Astrocyte of the cerebellum (primary cell): ENCODE measurements at places on chromosomes 4 and X.

DNA sequence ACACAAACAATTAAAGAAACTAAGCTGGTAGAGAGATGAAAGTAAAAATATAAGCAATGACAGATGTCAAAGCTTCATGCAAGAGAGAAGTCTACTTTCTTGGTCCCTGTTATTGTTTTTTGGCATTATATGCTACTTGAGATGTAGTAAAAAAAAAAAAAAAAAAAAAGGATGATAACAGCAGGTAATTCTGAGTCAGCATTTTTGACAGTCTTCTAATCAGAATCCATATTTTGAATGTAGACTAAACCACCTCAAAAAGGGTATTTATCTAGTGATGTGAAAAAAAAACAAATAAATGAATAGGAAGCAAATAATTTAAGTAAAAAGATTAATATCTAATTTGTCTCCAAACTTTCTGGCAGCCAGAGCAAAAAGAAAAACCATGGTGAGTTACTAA lies 422.2 kb upstream of the CPEB2 start:
- DNase-seq: no peak

DNA sequence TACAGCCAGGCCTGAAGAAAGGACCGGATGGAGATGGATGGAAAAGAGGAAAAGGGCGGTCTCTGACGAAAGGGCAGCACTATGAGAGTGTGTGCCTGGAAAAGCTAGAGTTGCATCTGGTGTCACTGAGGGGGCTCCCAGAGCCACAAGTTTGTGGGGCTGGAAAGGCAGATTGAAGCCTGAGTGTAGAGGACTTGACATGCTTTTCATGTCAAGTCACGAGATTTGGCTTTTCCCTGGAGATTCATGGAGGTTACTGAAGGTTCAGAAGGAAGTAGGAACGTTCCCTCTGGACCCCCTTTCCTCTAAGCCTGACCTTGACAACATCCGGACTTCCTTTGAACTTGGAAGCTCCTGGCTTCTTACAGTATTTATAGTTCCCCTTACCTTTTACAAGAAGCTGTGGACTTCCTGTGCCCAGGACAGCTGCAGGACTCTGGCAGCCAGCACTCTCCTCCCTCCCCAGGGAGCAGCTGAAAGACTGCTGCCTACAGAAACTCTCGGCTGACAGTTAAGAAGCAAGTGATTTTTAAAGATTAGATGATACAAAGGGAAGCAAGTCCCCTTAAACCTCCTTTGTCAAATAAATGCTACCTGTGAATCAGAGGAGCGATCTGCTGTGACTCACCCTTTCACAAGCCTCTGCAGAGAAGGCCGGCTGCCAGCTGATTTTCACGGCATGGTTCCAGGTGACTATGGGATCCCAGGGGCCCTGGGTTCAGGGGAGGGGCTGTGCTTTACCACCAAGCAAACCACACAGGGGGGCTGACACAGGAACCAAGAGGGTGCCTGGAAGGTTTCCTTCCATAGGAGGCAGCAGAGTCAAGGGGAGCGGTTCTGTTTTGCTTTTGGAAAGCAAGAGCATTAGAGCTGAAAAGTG lies 72.9 kb upstream of the STIM2 start:
- peak; percentile 46 for DNase-seq

GRCh38 chrX:45775468-45775867 lies 574.8 kb upstream of the DIPK2B start:
- DNase-seq: no peak

DNA sequence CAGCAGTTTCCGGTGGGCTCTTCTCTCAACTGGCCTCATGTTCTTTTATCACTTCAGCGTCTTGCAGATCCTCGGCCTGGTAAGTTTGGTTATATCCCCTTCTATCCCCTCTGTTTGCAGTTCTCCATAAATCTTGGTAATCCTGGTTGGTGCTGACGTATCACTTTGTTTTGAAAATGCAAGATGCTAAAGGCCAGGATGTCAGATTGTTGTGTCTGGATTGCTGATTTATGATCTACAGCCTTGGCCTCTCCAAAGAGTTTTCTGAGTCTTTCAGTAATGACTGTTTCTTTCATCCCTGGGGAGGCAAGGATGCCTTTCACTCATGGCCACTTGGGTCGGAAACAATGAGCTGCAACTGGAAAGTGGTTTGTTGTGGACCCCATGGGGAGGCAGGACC lies 146.4 kb downstream of the AMMECR1 start:
- no peak for DNase-seq

DNA sequence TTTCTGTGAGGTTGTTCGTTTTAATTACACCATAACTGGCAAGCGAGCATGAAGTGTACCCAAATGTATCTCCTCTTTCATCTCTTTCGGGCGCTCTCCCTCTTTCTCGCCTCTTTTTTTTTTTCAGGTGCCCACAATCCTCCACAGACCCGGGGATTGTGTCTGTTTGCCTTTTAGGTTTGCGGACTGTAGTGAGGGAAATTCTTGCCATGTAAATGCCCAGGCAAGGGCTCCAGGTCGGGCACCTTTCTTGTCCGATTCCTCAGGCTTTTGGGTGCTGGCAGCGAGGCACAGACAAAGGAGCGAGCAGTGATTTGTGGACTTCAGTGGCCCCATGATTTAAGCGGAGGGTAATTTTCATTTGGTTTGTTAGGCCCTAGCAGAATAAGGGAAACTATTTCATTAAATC lies 1.1 kb upstream of the PHOX2B start:
- DNase-seq: no peak

DNA sequence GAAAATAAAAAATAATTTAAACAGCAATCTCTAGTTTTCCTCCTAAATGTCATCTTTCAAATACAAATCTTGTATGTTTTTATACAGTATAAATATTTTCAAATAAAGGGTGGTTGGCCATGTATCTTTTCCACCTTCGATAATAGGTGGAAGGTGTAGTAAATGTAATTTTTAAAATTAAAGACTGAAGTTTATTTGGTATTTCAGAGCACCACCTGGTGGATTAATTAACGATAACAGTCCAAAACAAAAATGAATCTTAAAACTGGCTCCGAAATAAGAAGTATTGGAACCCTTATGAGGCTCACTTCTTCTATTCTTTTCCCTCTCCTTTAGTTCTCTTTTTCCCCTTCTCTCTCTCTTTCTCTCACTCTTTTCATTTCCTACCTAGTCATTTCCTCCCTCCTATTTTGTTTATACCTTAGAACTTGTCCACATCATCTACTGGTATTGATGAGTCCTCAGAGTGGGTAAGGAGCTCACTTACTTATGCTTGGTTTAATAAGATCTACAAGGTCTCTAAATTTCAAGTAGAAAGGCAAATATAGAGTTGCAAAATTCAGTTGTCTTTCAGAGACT lies 82.9 kb upstream of the EXOC1L start:
- DNase-seq: no peak

DNA sequence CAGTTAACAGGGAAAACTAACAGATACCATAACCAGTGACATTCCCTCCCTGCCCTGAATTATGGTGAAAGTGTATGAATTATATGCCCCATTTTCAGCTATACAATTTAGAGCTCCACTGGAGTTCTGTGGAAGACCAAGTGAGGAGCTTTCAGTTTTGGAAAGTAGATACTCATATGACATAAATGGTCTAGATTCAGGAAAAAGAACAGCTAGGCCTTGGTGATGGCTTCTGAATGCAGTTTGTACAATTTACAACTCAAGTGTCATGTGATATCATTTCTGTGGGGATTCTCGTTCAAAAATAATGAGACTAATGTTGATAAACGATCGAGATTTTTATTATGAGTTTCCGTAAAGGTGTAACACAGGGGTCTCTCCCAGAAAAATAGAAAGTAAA lies 8.2 kb upstream of the SEC24B start:
- DNase-seq: no peak

DNA sequence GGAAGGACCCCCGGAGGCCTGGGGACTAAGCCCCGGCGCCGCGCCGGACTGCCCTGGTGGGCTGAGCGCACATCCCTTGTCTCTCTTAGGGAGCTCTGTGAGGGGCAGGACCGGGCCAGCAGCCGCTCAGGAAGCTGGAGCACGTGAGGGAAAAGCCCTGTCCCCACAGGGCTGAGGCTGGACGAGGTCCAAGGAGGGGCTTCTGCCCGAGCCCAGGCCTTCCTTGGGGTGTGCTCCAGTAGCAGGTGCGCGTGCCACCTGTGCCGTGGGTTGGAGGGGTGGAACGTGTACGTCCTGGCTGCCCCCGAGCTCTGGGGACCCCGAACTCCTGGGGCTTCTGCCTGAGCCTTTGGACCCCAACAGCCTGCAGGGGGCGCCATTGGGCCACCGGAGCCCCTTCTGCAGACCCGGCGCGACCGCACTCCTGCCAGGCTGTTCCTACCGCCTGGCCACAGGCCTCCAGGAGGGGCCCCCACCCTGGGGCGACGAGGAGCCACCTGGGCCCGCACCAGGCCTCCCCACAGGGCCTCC lies 27.2 kb downstream of the TACC3 start:
- DNase-seq: no peak

GRCh38 chr4:1842339-1842895 lies 13.5 kb downstream of the LETM1 start:
- DNase-seq: no peak

DNA sequence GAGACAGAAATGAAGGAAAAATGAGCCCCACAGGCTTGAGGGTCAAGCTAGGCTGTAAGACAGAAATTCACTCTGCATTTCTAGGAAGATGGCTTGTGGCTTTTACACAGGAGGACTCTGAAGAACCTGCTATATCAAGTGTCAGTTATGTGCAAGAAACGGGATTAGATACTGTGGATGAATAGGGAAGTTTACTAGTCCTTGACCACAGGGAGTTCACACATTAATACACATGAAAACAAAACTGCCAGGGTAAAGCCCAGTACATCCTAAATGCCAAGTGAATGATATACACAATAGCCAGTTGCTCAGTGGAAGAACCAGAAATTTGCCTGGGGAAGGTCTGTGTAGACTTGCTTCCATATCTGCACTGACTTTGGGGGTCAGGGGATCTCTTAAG lies 53.5 kb downstream of the TMEM131L start:
- DNase-seq: no peak

DNA sequence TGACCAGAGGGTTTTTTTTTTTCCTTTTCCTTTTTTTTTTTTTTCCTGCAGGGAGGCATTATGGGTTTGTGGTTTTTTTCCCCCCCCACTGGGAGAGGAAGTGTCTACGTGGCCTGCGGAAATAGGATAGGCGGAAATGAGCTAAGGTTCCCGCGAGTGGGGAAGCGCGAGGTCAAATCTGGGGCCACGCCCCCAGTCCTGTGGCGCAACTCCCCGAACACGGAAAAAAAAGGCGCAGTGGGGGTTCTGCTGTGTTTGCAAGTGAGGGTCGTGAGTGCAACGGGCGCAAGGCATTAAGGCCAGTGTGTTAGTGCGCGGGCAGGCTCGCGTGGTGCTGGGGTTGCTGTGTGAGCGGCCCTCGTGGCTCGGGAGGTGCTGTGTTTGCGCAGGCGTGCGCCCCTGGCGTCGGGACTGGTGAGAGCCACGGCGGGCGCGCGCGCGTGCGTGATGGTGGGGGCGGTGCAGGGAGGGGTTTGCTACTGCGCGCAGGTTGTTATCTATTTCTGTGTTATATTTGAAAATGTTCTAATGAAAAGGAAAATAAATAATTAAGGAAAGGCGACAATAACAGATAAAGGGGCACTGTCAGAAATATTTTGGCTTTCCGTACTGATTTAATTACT lies 685 bp upstream of the MORF4L2 start:
- DNase-seq: no peak

GRCh38 chrX:77085372-77085771 lies 361.8 kb upstream of the FGF16 start:
- DNase-seq: no peak

- DNase-seq: no peak
These were observed 153.7 kb downstream of the VEGFC start for GRCh38 chr4:176638992-176639391.

- no peak for DNase-seq
These were observed 139.1 kb upstream of the PAQR3 start for GRCh38 chr4:79078339-79078738.

GRCh38 chrX:139532834-139533233 lies 2.3 kb downstream of the F9 start:
- no peak for DNase-seq

DNA sequence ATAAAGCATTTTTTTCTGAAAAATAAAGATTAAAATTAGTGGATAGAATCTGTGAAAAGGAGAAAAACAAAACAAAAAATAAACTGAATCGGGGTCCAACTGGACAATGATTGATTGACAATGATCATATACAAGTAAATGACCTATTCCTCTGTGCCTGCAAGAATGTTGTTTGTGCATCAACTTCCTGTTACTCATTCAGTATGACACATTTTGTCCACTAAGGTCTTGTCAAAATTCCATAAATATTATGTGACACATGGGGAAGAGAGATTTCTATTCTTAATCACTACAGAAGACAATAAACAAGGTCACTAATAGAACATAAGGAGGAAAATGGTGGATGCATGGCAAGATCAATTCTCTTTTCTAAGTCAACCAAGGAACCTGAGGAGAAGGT lies 54.9 kb downstream of the F8 start:
- DNase-seq: no peak

GRCh38 chr4:183080372-183081115 lies 18.5 kb upstream of the WWC2 start:
- no peak for DNase-seq

DNA sequence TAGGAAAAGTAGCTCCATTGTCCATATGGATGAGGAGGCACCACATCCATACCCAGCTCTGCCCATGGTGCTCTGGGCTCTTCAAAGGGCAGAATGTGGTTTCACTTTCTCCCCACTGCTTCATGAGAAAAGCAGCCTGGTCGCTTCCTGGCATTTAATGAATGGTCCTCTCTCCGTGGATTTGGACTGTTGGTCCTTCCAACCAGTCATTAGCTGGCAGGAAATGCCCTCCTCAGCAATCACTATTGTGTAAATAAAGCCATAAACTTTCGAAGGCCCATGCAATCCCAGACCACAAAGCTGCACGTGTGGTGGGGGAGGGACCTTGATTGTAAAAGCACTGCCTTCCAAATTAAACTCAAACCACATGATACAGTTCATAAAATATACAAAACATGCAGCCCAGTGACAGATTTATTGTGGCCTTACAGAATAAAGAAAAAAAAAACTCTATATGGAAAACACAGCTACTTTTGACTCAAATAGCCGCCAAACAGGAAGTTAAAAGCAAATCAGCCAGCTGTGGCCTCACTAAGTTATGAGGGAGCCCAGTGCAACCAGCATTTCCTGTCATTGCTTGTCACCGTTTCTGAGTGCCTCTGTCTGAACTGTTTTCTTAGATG lies 8.1 kb downstream of the MBNL3 start:
- no peak for DNase-seq

- no peak for DNase-seq
These were observed 20.4 kb downstream of the MSANTD1 start for GRCh38 chr4:3269105-3269927.

DNA sequence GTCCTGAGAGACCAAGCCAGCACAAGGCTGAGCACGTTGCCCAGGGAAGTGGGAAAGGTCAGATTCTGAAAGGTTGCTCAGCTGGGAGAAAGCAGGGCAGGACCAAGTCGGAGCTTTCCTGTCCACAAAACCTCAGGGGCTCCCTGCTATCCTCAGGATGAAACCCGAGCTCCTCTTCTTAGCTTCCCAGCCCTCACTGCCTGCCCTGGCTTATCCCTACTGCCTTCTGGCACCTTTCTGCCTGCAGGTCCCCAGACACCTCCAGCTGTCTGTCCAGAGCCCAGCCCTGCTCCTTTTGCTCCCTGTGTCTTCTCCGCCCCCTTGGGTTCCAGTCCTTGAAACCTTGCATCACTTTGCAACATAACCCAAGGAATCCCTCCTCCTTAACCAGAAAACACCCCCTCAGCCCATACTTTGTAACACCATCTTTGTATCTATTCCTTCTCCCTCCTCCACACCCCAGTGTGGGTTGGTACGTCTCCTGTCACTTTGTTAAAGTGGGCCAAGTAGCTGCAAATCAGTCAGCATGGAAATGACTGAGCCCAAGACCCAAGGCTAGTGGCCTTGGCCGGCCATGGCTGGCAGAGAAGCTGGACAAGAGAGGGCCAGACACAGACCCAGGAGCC lies 20.0 kb upstream of the PRRG3 start:
- no peak for DNase-seq

GRCh38 chr4:93403571-93403970 lies 425.0 kb upstream of the ATOH1 start:
- no peak for DNase-seq
